ENCODE measurements at places on chromosomes 7 and 10. TPM values are rescaled to one million over a fixed set of nuclear protein-coding genes. Genes with fewer than 3 reads are reported as not detected.

DNA sequence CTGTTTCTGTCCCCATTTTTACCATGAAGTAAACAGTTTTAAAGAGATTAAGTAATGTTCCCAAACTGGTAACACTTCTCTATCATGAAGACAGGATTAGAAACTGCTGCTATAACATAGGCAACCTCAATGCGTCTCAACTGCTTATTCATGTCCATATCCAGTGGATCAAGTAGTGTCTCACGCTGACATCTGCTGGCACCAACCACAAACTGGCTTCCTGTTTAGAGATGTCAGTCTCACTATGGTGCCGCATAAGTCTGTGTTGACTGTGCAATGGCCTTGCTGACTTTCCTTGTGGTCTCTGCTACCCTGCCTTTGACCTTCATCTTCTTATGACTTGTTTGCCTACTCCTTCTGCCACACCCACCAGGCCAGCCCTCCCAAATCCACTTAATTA is 369.6 kb upstream of the DPP6 start:
- H3K36me3 ChIP-seq: no peaks in the 10 kb centered on the region
- no peak overlapping the region for H3K4me3 ChIP-seq
- DNase-seq: no peak
- no peak overlapping the region for H3K27ac ChIP-seq
- H3K4me1 ChIP-seq: no peaks in the 10 kb centered on the region

- peaks cover 6% of the 10 kb centered on the region for H3K4me1 ChIP-seq
- peaks cover 12% of the 10 kb centered on the region for H3K36me3 ChIP-seq
- DNase-seq: no peak
- H3K4me3 ChIP-seq: no peak overlapping the region
Observed at GRCh38 chr7:561631-562373, 42.2 kb upstream of the PDGFA start.

- H3K27ac ChIP-seq: no peak overlapping the region
- H3K4me3 ChIP-seq: no peak overlapping the region
- H3K36me3 ChIP-seq: no peaks in the 10 kb centered on the region
Observed at GRCh38 chr7:135333200-135333599, 99.6 kb downstream of the STRA8 start.

DNA sequence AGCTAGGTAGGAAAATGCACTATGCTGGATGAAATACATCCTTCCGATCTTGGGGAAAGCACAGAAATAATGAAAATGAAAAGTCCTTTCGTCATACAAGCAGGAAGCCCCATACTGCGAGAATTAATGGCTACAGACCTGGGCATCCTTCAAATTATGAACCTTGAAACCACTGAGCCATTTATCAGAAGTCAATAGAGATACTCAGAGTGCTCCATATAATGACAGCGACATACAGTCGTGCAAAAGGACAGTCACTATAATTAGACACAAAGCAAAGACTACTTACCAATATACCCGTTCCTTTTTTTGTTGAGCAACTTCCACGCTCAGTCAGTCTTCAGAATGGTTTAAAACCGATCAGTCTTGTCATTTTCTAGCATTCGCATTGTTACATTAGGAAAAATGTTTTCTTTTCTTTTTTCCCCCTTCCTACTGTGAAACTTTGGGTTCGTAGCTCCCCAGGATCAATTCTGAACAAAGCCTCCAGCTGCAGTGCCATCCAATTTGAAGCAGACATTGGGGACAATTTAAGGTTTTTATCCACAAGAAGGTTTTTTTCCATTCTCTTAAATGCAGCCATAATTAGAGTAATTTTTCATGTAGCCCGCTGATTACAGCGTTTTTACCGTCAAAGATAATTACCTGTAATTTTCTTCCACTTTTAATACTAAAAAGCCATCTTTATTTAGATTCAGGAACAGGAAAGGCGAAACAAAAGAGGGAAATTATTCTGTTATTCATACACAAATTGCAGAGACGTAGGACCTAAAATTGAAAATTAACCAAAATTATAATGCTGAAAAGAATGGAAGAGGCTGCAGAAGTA is 6.4 kb downstream of the DLX6 start:
- DNase-seq: no peak
- H3K4me3 ChIP-seq: no peak overlapping the region
- H3K27ac ChIP-seq: peak overlapping the region; percentile 60
- H3K27me3 ChIP-seq: peaks cover 95% of the 10 kb centered on the region
- peaks cover 3% of the 10 kb centered on the region for H3K36me3 ChIP-seq

The IFIT1 gene
- 0.79 TPM for total RNA-seq

- H3K4me1 ChIP-seq: no peaks in the 10 kb centered on the region
- DNase-seq: peak; percentile 2
- no peak overlapping the region for H3K4me3 ChIP-seq
Observed at GRCh38 chr10:127148933-127149220, 47.5 kb downstream of the INSYN2A start.

DNA sequence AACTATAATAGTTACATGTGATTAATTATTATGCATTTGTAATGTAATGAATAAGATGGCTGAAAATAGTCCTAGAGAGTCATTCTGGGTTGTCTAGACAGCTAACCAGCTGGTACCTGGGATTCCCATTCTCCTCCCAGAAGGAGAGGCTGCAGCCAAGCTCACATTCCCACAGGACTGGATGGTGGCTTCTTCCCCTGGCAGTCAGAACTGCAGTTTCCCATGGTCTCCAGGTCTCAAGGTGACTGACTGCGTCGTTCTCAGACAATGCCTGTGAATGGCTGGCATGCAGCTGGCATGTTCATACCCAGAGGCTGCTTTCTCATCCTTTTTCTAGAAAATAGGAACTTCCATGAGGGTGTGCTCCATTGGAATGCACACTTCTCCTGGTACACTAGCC is 21.3 kb downstream of the TAS2R16 start:
- H3K27me3 ChIP-seq: no peaks in the 10 kb centered on the region
- H3K4me1 ChIP-seq: no peaks in the 10 kb centered on the region
- no peak overlapping the region for H3K27ac ChIP-seq
- H3K4me3 ChIP-seq: no peak overlapping the region
- H3K36me3 ChIP-seq: no peaks in the 10 kb centered on the region

The PIK3CG gene
- total RNA-seq: 10.2 TPM
